Pancreas (tissue), 10 donors: ENCODE measurements at places on chromosomes 5 and 9. TPM values are rescaled to one million over a fixed set of nuclear protein-coding genes. Genes with fewer than 3 reads are reported as not detected.

LRRC19 gene
- total RNA-seq: 0.18 TPM

MAPK9 gene
- total RNA-seq: 40.3 TPM

- H3K27me3 ChIP-seq: no peaks in the 10 kb centered on the region
- no peak overlapping the region for H3K4me3 ChIP-seq
- H3K4me1 ChIP-seq: no peaks in the 10 kb centered on the region
- no peak overlapping the region for H3K27ac ChIP-seq
- DNase-seq: no peak
These were observed 117.1 kb downstream of the CMYA5 start for GRCh38 chr5:79806741-79807140.

DNA sequence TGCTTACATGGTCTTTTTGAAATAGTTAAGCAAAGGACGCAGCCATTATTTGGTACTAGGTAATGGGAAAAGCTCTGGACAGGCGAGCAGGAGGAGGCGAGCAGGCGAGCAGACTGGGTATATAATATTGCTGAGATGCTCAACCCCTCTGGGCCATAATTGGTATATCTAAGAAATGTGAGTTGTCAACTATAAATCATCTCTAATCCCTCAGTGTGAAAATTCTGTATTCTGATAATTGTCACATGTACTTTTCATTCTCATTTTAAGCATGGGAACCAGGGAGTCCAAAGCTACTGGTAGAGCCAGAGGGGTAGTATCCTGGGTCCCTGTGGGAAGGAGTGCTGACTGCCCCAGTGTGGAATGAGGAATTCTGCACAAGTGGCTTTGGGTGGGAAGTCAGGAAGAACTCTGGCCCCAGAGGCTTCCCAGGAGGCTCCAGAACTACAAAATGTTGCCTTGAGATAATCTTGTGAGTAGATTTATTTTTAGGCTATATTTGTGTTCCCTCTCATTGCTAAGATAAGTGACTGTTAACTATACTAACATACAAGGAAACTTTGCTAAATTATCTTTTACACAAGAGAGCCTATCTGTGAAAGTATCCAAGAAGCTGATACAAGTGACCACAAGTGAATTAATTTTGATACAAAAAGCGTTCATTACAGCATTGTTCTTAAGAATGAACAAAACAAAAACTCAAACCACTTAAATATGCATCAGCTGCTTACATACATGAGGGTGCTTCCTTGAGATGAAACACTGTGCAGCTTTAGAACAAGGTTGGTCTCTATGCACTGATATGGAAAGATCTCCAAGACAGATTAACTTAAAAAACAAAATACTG, 70.5 kb upstream of the TNFAIP8 start:
- no peak overlapping the region for H3K4me3 ChIP-seq
- peaks cover 24% of the 10 kb centered on the region for H3K4me1 ChIP-seq
- no peaks in the 10 kb centered on the region for H3K27me3 ChIP-seq
- no peak overlapping the region for H3K27ac ChIP-seq
- H3K36me3 ChIP-seq: no peaks in the 10 kb centered on the region
- DNase-seq: no peak

DNA sequence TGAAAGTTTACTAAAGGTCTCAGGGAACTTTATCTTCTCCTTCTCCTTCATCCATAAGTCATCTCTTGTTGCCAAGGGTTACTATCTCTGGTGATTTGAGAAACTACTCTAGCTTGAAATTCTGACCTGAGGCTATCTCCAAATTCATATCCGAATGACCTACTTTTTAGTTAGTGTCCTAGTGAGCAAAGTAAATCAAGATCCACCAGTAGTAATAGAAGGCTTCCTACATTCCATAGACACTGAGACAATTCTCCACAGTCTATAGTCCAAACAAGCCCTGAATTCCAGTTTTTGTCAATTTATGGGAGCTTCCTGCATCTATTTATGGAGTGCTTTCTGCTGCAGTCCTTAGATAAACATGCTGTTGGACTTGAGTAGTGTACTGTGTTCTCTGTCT, 5.0 kb downstream of the IL7R start:
- H3K4me3 ChIP-seq: no peak overlapping the region
- H3K4me1 ChIP-seq: no peaks in the 10 kb centered on the region
- H3K36me3 ChIP-seq: no peaks in the 10 kb centered on the region
- H3K27ac ChIP-seq: no peak overlapping the region
- no peaks in the 10 kb centered on the region for H3K27me3 ChIP-seq
- DNase-seq: no peak

GRCh38 chr5:175443514-175444059, 395 bp downstream of the DRD1 start:
- no peaks in the 10 kb centered on the region for H3K27me3 ChIP-seq
- H3K36me3 ChIP-seq: no peaks in the 10 kb centered on the region

KIF24 gene
- 0.69 TPM for total RNA-seq

PCDHA4 gene
- total RNA-seq: 1.3 TPM

- no peak overlapping the region for H3K4me3 ChIP-seq
- H3K4me1 ChIP-seq: no peaks in the 10 kb centered on the region
- DNase-seq: no peak
- no peaks in the 10 kb centered on the region for H3K36me3 ChIP-seq
- no peaks in the 10 kb centered on the region for H3K27me3 ChIP-seq
These were observed 87.4 kb downstream of the PTCD2 start for GRCh38 chr5:72407541-72407940.

- H3K36me3 ChIP-seq: no peaks in the 10 kb centered on the region
- no peaks in the 10 kb centered on the region for H3K4me1 ChIP-seq
These were observed 839.9 kb downstream of the MAT2B start for GRCh38 chr5:164345173-164345849.

- H3K4me1 ChIP-seq: no peaks in the 10 kb centered on the region
- no peak for DNase-seq
- no peak overlapping the region for H3K4me3 ChIP-seq
- no peaks in the 10 kb centered on the region for H3K36me3 ChIP-seq
- no peak overlapping the region for H3K27ac ChIP-seq
- H3K27me3 ChIP-seq: no peaks in the 10 kb centered on the region
These were observed 476.6 kb upstream of the WWC1 start for GRCh38 chr5:167814828-167815227.

SPATA31A3 gene
- total RNA-seq: not detected

DNA sequence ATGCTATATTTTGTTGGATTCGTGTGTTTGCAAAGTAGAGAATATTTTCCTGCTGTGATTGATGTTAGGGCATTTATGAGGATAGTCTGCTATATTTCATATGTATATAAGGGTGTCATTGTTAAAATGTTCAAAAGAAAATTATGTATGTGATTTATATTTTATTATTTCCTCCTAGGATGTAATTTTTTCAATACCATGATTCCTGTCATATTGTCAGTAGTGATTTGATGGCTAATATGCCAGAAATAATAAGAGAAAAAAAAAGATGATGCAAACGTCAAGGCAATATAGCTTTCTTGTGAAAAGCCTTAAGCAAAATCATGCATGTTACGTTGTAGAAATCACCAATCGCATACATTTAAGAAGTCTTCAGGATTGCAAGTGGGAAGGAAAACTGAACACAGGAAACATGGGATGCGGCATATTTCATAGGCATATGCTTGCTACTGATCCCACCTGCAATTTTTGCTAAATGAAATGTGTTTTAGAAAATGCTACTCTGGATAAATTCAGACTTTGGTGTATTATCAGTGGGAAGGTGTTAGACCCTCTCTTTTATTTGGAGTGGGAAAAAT, 224.5 kb downstream of the MAST4 start:
- no peaks in the 10 kb centered on the region for H3K36me3 ChIP-seq
- H3K27ac ChIP-seq: no peak overlapping the region
- H3K4me1 ChIP-seq: no peaks in the 10 kb centered on the region
- H3K4me3 ChIP-seq: no peak overlapping the region
- no peak for DNase-seq

WWC1 gene
- 39.0 TPM for total RNA-seq

DNA sequence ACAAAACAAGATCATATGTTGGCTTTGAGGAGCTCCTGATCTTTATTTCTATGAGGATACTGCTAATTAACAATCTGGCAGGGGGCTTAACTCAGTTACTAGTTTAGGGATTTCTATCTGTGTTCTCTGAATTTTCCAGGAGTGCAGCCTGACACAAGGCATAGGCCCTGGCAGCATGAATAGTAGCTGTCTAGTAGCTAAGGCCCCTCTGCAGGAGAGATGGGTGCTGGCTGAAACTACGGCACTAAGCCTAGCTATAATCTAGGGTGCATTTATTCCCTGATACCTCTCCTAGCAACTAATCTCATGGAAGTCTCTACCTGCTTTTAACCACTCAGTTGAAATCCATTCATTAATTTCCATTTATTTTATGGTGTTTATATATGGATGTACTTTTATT, 268.2 kb downstream of the TMEM232 start:
- no peak for DNase-seq
- H3K4me1 ChIP-seq: no peaks in the 10 kb centered on the region
- H3K27me3 ChIP-seq: no peaks in the 10 kb centered on the region
- H3K4me3 ChIP-seq: no peak overlapping the region

DNA sequence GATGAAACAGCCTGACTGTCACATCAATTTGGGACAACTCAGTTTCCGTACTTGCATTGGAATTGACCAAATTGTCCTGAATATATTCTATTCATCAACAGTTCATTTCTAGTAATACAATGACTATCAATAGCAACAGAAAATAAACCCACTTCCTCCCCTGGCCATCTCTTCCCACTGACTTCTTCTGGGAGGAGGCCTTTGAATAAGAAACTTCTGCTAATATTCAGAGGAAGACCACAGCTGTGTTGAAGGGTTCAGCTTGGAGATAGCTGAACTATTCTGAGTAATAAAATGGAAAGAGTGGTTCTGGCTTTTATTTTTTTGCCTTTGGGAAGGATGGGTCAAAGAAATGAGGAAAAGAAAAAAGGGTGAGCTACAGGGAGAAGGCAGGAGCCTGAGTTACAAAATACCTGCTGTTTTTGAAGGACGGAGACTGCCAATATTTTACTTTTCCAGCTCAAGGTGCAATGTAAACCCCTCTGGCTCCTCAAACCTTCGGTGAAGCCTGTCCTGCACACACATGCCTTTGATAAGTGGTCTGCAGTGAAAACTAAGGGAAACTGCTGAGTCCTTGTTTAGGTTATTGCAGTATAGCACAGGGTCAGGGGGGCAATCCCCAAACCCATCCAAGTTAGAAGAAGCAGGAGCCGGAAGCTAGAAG, 29.9 kb downstream of the FYB1 start:
- no peak overlapping the region for H3K27ac ChIP-seq
- peaks cover 1% of the 10 kb centered on the region for H3K27me3 ChIP-seq
- H3K36me3 ChIP-seq: no peaks in the 10 kb centered on the region
- H3K4me1 ChIP-seq: no peaks in the 10 kb centered on the region
- H3K4me3 ChIP-seq: no peak overlapping the region
- DNase-seq: no peak

GRCh38 chr5:181283347-181283746, 22.4 kb upstream of the TRIM52 start:
- no peak for DNase-seq
- H3K27ac ChIP-seq: no peak overlapping the region
- no peaks in the 10 kb centered on the region for H3K4me1 ChIP-seq
- H3K4me3 ChIP-seq: no peak overlapping the region
- H3K36me3 ChIP-seq: no peaks in the 10 kb centered on the region
